Activated T-cell treated with anti-CD3 and anti-CD28 coated beads, Interleukin-2, amount 50 U/mL, for 72 hours (primary cell): ENCODE measurements at places on chromosomes 6 and 20. TPM values are rescaled to one million over a fixed set of nuclear protein-coding genes. Genes with fewer than 3 reads are reported as not detected.

DNA sequence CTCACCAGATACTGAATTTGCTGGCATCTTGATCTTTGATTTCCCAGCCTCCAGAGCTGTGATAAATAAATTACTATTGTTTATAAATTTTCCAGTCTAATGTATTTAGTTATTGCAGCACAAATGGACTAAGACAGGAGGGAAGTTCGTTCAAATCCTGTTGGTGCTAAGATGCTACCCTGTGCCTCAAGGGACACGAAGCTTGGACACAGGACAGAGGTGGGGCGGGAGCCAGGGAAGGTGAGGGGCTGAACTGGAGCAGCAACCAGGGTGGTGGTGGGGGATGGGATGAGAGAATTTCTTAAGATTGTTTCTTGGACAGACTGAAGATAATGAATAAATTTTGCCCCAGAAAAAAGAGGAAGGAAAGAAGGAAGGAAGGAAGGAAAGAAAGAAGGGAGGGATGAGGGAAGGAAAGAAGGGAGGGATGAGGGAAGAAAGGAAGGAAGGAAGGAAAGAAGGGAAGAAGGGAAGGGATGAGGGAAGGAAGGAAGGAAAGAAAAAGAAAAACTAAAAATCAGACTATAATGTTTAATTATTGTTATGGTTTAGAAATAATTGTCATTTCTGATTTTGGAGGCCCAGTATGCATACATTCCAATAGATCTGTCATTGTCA lies 127.2 kb downstream of the CDC5L start:
- no peak for DNase-seq

Gene ARMC2
- 2.2 TPM for total RNA-seq

Gene TRIM40
- not detected for total RNA-seq

DNA sequence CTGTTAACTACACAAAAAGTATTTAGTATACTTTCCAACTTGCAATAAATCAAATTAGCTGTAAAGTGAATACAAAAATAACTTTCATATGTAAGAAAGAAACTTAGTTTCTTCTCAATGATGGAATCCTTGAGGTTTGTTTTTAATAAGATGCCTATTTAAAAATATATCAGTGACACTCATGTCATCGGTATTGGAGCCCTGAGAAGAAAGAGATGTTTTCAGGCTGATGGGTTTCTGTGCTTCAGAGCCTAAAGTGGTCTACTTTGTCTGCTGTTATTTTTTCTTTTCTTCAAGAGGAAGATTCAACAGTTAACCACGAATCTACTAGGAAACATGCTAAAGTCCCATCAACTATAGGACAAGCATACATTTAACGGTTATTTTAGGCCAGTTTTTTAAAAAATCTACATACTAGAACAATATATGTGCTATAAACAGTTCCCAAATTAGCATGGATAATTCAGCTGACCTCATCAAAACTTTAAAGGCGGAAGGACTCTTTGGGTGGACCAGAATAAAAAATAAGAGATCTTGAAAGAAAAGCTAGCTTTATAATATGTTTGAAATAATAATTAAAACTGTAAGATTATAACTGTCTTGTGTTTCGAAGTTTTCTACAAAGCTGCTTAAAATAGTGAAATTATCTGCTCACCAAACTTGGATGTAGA lies 147.0 kb upstream of the SAMD5 start:
- no peak for DNase-seq

DNA sequence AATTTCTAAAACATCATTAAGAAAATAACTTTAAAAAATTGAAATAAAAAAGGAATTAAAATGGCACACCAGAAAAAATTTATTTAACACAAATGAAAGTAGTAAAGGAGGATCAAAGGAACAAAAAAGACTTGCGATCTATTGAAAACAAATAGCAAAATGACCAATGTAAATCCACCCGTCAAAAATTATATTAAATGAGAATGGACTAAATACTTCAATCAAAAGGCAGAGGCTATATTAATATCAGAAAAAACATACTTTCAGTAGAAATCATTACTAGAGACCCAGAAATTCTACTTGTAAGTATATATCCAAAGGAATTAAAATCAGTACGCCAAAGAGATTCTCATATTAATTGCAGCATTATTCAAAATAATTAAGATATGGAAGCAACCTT lies 293.1 kb upstream of the SOX4 start:
- no peak for DNase-seq
